NCI-H524 (cell line): ENCODE measurements at places on chromosomes 4 and X.
A peak's percentile ranks its signal among the peaks of the same experiment; 100 is the strongest.

- DNase-seq = no peak
These were observed 440.5 kb downstream of the MAPK10 start for GRCh38 chr4:85919200-85919887.

DNA sequence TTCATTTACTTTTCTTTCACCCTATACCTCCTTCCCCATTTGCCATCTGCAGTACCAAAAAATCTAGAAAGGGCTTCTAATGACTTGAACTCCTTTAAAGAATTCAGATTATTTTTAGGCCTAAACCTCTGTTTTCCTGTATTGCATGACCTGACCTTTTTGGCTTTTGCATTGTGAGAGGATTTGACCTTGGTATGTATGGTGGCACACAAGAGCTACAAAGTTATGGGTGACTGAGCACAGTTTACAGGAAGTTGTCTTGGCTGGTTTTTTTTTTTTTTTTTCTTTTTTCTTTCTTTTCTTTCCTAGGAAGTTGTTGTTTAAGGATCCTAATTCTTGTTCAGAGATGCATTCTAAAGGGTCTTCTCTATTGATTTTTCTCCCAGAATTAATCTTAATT is 32.0 kb upstream of the MTMR8 start:
- DNase-seq = no peak

DNA sequence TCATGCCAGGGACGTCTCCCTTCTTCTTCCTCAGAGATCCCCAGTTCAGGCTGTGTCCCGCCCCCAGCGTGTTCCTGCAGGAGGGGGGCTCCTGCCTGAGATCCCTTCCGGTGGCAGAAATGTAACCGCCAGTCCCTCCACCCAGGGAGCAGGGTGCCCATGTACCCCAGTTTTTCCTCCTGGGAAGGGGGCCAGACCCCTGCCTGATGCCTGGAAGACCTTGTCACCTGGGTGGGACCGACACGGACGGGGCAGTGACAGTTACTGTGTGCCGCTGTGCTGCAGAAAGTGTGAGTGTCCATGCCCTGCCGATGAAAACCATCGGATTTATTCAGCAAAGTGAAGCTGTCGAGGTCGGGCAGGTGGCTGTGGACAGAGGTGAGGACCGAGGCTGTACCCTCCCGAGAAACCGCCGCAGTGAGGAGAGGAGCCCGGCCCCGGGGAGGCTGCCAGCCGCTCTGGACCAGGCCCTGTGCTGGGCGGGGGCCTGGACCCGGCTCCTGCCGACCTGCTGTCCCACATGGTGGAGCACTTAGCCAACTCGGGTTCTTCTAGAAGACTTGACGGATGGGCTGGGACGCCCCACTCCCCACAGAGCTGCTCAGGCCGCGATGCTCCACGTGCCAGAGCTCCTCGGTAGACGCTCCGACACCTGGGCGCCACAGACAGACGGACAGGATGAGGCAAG is 36.7 kb upstream of the HMX1 start:
- no peak for DNase-seq

GRCh38 chr4:94359838-94360237 is 17.2 kb upstream of the HPGDS start:
- no peak for DNase-seq

GRCh38 chr4:45646885-45647590 is 476.8 kb downstream of the GABRG1 start:
- no peak for DNase-seq

- DNase-seq = no peak
These were observed 46.2 kb downstream of the DIPK2B start for GRCh38 chrX:45154462-45154861.

GRCh38 chr4:24001486-24002329 is 111.9 kb upstream of the PPARGC1A start:
- peak; percentile 86 for DNase-seq

DNA sequence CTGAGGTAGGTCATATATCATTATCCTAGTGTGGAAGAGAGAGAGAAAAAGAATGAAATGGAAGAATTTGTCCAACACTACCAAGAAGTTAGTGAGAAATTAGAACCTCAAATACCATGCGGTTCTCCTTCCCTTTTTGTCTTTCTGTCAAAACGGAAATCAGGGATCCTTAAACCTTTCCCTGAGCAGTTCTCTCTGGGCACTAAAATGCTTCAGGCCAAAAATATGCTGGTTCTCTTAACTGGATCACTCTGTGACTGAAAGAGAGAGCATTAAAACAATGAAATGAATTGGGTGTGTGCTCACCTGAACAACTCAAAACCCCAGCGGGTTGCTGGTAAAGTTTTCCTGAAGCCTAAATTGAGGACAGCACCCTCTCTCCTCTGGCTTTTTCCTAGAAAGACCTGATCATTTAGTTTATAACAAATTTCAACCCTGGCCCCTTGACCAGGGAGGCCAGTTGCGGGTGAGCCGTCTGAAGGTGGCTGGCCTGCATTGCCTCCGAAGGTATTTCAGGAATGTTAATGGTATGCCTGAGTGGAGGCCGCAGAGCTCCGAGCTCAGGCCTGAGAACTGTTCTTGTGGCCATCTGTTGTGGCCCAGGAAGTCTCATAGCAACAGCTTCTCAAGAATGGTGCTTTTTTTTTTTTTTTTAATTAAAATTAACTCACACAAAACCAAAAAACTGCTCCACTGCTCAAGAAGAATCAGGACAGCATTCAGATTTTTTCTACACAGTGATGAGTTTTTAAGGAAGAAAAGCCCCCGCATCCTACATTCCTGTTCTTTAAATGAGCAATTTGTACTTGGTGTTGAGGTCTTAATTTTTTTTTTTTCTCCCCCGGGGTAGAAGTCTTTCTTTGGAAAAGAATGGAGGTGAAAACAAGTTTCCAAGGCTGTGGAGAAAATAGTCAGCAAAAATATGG is 155.1 kb downstream of the SHROOM3 start:
- no peak for DNase-seq

GRCh38 chr4:147768113-147768512 is 36.2 kb downstream of the ARHGAP10 start:
- DNase-seq = no peak

DNA sequence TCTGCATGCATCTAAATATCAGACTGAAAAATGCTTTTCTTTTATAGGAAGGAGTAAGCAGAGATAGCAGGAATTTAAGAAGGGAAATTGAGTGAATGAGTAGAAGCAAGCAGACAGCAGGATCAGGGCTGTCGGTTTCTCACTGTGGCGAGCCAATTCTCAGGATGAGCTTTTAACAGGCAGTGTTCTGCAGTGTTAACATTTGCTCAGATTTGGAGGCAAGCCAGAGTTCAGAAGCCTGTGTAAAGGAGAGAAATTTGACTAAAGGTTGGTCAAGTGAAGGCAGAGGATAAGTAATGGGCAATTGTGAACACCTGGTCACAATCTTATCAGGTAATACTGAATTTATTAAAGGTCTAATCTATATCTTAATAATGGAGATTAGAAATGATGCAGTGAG is 133.3 kb upstream of the MAGEB16 start:
- peak; percentile 52 for DNase-seq

DNA sequence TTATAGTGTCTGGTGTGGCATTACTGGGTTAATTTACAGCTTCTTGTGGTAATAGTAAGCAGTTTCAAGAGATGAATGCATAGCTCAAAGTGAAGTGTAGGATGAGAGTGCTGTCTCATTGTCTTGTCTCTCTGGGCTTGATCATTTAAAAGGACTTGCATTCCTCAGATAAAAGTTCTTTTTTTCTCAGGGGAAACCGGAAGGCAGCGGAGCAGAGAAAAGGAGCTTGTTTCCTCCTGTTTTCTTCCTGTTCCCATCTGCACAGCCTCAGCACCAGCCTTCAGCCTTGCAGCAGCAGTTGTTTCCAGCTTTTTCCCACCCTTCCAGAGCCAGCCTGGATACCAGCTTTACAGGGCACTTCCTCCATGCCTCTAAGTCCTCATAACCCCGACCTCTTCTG is 61.4 kb upstream of the LGI2 start:
- no peak for DNase-seq

GRCh38 chrX:153765138-153766079 is 1.4 kb downstream of the PLXNB3 start:
- DNase-seq = no peak

GRCh38 chr4:94877973-94878372 is 120.2 kb downstream of the BMPR1B start:
- DNase-seq = no peak

DNA sequence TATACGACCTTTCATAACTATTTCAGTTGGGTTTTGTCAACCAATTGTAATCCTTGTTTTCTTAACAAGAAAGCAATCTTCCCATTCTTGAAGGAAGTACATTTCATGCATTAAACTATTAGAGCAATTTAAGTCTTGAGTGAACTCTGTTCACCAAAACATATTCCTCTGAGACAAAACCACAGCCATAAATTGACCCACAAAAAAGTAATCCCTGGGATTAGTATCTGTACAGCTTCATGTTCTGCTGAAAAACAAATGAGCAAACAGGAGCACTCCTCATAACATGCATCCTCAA is 207.0 kb upstream of the PDE5A start:
- DNase-seq = no peak
